ENCODE measurements at places on chromosomes 5 and 9.

- no peak for DNase-seq
Observed at GRCh38 chr9:128406848-128407391, 13.7 kb upstream of the CERCAM start.

DNA sequence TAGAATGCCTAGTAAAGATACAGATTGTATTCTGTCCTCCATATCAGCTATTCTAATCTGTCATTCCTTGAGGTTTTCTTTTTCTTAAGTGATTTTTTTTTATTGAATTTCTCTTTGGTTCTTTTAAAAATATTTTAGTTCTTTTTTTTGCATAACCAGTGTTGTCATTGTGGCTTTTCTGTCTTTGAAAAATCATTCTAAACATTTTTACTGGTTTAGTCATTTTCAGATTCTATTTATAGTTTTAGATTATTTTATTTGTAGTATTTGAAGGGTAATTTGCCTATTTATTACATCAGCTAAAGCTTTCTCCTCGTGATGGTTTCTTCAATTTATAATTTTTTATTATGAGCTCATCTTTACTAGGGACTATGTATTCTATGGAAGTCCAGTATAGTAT, 78.1 kb downstream of the NDUFAF2 start:
- no peak for DNase-seq

DNA sequence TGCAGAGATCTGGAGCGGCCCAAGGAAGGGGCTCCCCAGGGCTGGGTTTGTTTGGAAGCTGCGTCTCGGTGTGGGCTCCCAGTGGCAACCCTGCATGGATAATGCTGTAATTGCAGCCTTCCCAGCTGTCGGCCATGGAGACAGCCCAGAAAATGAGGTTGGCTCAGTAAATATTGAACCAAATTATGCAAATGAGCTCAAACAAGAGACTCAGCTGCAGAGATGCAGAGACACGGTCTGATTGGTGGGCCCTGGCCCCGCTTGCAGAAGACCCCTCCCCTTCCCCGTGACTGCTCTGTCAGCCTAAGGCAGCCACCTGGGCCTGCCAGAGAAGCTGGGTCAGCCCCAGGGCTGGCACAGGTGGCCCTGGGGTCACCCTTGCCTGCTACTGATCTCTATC, 75.9 kb downstream of the RAD23B start:
- DNase-seq = no peak

GRCh38 chr9:91089405-91090129, 272.2 kb downstream of the AUH start:
- DNase-seq = peak; percentile 6

- no peak for DNase-seq
Observed at GRCh38 chr9:34552606-34552981, 29.8 kb upstream of the ENHO start.

- DNase-seq = no peak
Observed at GRCh38 chr5:1965925-1966324, 83.2 kb upstream of the IRX4 start.

DNA sequence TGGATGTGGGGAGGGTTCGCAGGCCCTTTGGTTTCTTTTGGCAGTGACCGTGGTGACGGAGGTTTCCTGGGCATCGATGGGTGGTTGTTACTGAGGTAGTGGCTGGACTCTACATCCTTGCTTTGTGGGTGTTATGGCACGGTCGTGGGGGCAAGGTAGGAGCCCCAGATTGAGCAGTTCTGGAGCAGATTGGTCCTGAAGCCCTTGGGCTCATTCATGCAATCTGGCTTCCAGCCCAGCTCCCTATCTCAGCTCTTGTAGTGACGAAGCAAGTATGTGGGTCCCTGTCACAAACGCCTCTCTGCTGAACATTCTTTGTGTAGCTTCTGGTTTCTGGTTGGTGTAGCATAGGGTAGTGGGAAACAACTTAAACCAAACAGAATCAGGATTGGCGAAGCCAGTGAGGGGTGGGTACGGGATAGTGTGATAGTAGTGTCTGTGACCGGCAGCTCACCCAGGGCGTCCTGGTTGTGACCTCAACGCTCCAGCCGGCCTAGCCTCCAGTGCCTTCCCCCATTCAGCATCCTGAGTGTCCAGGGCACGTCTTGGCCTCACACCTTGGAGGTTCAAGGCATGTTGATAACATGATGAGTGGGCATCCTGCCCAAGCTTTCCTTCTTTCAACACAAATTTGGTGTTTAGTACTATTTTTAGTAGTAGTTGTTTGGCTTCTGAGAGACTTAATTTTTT, 2.9 kb downstream of the NDUFS6 start:
- DNase-seq = no peak

DNA sequence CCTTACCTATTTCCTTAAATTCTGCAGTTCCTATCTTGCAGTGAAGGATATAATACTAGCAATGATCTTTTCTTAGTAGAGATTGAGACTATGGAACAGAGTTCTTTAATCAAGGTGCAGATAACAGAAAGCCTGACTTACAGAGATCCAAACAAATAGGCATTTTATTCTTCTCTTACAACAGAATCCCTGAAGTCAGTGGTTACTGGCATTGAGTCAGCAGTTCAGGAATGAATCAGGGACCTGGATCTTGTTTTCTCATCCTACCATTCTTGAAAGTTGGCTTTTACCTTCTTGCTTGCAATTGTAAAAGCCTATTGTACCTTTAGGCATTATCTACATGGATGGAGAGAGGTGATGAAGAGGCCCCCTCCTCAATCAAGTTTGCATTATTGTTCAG, 47.5 kb upstream of the TLE4 start:
- DNase-seq = no peak

DNA sequence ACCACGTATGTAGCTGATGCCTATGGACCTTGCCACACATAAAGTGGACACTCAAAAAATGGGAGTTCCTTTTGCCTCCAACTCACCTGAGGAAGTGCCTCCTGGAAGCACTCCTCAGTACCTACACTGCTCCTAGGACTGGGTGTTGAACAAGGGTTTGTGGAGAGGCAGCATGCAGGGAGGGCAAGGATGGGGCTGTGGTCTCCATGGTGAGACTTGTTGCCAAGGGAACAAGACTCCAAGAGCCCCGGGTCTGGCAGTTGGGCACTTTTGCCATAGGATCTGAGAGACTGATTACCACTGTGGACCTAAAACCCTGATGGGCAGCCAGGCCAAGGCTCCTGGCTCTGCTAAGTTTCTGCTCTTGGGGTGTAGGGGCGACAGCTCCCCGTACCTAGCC, 6.9 kb upstream of the NR5A1 start:
- DNase-seq = no peak

- DNase-seq = no peak
Observed at GRCh38 chr5:144092508-144092907, 78.0 kb downstream of the YIPF5 start.

DNA sequence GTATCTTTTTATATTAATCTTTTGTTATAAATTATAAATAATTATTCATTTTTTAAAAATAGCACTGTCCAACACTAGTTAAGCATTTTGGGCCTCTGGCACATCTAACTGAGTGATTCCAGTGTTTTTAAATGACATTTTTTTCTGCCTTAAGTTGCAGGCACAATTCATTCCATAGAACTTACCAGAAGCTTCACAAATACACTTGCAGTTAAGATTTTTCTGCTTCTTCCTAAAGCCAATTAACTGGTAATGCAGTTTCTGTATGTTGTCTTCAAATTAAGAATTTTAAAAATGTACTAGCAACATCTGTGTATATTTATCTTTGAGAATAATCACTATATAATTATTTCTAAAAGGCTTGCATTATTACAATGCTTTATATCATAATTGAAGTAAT, 11.2 kb upstream of the NFIB start:
- no peak for DNase-seq

DNA sequence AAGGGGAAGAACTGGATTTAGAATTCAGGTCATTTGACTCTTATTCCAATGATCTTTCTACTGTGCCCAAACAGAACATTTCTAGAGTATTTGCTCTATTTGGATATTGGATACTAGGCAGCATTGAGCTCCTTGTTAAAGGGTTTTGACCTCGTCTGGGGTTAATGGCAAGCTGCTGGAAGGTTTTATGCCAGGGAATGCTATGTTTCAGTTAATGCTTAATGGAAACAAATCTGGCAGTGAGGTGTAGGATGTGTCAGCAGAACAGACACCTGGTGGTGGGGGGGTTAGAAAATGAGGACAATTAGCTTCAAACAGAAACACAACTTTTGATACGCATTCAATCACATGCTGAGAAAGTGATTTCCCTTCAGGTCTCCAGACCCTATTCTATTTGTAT, 51.5 kb downstream of the AGXT2 start:
- DNase-seq = no peak

DNA sequence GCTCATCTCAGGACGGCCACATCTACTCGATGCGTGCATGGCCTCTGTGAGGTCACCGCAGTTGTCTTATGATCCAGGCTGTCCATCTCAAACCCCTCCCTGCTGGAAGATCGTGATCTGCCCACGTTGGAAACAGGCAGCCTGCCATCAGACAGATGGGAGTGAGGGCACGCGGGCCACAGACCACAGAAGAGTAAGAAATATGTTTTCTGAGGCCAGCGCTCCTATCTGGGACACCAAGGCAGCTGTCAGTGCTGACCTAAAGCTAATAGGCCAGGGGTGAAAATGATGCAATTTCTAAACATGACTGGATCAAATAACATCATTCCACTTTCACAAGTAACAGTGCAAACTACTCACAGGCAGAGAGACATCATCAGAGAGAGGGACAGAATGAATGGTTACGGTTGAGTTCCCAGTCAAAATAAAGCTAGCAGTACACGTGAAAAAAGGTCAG, 57.1 kb upstream of the CER1 start:
- DNase-seq = no peak

DNA sequence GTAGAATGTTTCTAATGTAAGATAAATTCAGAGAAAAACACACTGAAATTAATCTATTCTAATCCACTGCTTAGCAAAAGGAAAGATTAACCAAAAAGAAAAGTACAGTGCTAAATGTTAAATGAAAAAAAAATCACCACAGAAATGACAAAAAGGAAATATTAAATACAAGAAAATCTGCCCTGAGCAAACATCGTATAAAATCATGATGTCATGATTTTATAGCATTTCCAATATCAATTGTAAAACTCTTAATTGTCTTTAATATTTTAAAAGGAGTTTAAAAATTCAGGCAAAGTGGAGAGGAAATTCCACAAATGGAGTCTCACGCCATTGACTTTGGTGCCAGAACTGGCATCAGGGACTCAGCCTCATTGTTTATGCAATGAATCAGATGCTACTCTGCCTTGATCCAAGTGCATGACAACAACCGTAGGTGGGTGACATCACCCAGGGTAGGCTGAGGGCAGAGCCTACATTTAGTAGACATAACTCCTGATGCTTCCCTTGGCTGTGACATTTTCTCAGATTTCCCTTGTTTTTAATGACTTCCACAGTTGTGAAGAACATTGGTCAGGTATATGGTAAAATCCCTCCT, 696.8 kb downstream of the SEMA5A start:
- DNase-seq = no peak

- DNase-seq = no peak
Observed at GRCh38 chr5:1724822-1725602, 74.6 kb downstream of the MRPL36 start.

GRCh38 chr9:19940811-19941535, 152.1 kb upstream of the SLC24A2 start:
- no peak for DNase-seq
